ENCODE measurements at places on chromosomes 4 and X. TPM values are rescaled to one million over a fixed set of nuclear protein-coding genes. Genes with fewer than 3 reads are reported as not detected.

Gene ITM2A
- total RNA-seq: 74.3 TPM

GRCh38 chr4:182819751-182820150 is 97.4 kb downstream of the DCTD start:
- H3K27ac ChIP-seq: no peak overlapping the region
- DNase-seq: no peak
- H3K27me3 ChIP-seq: no peaks in the 10 kb centered on the region
- no peak overlapping the region for H3K4me3 ChIP-seq

- no peaks in the 10 kb centered on the region for H3K27me3 ChIP-seq
- peak overlapping the region; percentile 67 for H3K27ac ChIP-seq
- peaks cover 58% of the 10 kb centered on the region for H3K36me3 ChIP-seq
- peaks cover 74% of the 10 kb centered on the region for H3K4me1 ChIP-seq
Measured at GRCh38 chr4:6686104-6686787, 7.4 kb upstream of the S100P start.

DNA sequence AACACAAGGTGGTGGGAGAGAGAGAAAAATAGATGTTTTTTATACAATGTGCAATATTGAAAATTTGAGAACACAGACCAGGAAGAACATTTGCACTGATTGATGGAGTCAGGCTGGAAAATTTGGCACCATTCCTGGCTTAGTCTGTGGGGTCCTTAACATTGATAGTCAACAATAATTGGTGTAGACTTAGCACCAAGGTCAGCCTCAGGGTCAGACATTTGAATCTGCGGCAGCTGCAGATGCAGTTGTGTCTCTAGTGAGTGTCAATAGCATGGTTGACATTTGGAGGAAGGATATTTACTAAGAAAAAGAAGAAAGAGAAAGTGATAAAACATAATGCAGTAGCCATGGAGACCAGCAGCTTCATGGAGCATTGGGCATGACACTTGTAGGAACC is 31.5 kb upstream of the GLRA3 start:
- H3K4me1 ChIP-seq: no peaks in the 10 kb centered on the region
- DNase-seq: no peak

Gene MOSPD2
- total RNA-seq: 10.5 TPM

GRCh38 chrX:154408659-154409221 is 314 bp downstream of the DNASE1L1 start:
- peaks cover 13% of the 10 kb centered on the region for H3K4me1 ChIP-seq
- peak overlapping the region; percentile 52 for H3K27ac ChIP-seq
- H3K27me3 ChIP-seq: no peaks in the 10 kb centered on the region
- H3K36me3 ChIP-seq: peaks cover 14% of the 10 kb centered on the region

Gene BTK
- 0.23 TPM for total RNA-seq

Gene IQCM
- not detected for total RNA-seq

Gene IL21
- not detected for total RNA-seq

DNA sequence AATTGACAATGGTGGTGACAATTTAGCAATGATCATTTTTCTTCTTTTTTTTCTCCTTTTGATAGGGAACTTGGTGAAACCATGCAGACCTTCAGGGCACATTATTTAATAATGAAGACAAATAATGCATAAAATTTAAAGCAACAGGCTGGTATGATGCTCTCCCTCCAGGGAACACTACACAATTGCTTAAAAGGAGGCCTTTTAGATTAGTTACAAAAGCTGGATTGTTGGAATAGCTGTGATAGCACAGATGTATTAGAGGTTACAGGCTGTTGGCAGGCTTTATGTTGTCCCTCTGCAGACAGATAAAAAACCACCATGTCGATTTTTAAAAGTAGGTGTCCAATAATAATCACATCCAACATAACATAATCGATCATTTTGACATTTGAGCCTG is 307.0 kb downstream of the ADGRL3 start:
- H3K27me3 ChIP-seq: no peaks in the 10 kb centered on the region
- no peak for DNase-seq
- no peaks in the 10 kb centered on the region for H3K36me3 ChIP-seq
- no peaks in the 10 kb centered on the region for H3K4me1 ChIP-seq

- no peak overlapping the region for H3K27ac ChIP-seq
- no peaks in the 10 kb centered on the region for H3K4me1 ChIP-seq
- no peaks in the 10 kb centered on the region for H3K36me3 ChIP-seq
Measured at GRCh38 chr4:120694973-120695372, 227.6 kb downstream of the PRDM5 start.

GRCh38 chr4:141220271-141220670 is 424 bp upstream of the ZNF330 start:
- H3K4me1 ChIP-seq: peaks cover 40% of the 10 kb centered on the region
- no peak overlapping the region for H3K27ac ChIP-seq
- no peak for DNase-seq
- peaks cover 22% of the 10 kb centered on the region for H3K36me3 ChIP-seq
- peaks cover 6% of the 10 kb centered on the region for H3K27me3 ChIP-seq

DNA sequence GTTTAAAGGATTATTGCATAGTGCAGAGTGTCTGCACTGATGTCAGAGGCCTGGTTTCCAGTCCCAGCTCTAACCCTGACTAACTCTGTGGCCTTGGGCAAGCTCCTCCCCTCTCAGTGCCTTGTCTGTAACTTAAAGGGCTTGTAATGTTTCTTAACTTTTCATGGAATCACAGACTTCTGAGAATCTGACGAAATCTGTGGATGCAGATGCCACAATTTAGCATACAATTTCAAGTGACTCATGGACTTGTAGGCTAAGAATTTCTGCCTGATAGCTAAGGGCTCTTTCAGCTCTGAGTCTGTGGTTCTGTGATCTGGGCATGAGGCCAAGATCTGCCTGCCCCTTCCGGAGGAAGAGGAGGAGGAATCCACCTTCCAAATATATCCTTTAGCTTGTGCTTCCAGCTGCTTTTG is 236.9 kb downstream of the AR start:
- no peak overlapping the region for H3K4me3 ChIP-seq
- no peak for DNase-seq
- H3K27ac ChIP-seq: no peak overlapping the region

DNA sequence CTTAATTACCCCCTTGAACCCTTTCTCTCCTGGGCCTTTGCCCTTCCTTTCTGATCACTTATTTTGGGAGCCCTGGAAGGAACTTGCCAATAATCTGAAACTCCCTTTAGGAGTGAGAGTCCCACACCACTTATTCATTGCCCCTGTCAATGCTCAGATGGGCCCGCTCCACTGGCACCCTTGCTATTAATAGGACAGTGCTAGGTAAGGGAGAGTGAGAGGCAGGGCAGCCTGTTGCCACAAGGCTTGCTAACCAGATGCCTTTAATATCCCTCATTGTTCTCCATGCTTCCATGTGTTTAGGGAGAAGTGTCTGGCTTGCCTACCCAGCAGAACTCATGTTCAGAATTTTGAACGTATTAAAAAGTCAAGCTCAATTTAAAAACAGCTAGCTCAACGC is 1.7 kb upstream of the NHS start:
- no peak for DNase-seq
- H3K4me3 ChIP-seq: no peak overlapping the region
- H3K36me3 ChIP-seq: no peaks in the 10 kb centered on the region
- H3K27ac ChIP-seq: no peak overlapping the region

DNA sequence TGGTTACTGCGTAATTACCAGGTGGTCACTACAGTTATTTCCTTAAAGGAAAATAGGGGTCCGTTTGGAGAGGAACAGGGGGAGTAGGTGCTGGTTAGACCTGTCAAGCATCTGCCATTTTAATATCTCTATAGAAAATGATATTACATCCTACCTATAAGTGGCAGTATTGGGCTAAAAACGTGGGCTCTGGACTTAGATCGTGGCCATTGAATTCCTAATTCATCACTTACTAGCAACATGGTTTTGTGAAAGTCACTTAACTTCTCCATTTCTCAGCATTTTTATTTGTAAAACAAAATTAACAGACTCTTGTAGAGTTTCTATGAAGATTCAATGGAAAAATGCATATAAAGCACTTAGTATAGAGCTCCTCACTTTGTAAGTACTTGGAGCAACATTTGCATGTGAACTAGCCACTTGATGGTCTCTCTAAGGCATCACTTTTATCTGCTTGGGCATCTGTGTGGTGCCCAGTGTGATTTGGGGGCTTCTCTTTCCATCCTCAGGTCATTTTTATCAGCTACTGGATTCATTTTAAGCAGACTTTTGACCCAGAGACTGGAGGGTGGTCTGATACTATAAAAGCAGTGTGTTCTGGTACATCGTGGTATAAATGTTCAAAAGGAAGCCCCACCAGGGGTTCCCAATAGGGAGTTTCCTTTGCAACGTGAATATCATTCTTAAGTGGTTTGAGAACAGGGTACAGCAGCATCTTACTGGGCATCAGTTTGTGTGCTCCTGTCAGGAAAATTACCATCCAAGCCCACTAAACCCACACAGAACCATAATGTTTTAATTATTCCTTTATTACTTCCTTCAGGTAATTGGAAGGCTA is 42.7 kb upstream of the RASSF6 start:
- H3K4me1 ChIP-seq: no peaks in the 10 kb centered on the region
- H3K36me3 ChIP-seq: no peaks in the 10 kb centered on the region
- H3K27me3 ChIP-seq: peaks cover 3% of the 10 kb centered on the region
- DNase-seq: no peak
- H3K4me3 ChIP-seq: no peak overlapping the region

Gene YY2
- total RNA-seq: 1.5 TPM

- H3K4me3 ChIP-seq: no peak overlapping the region
- no peaks in the 10 kb centered on the region for H3K36me3 ChIP-seq
Measured at GRCh38 chrX:69238887-69239231, 73.6 kb upstream of the PJA1 start.

GRCh38 chr4:168248176-168248710 is 70.3 kb downstream of the DDX60 start:
- peaks cover 79% of the 10 kb centered on the region for H3K36me3 ChIP-seq
- H3K27ac ChIP-seq: no peak overlapping the region
- no peak for DNase-seq
- H3K27me3 ChIP-seq: no peaks in the 10 kb centered on the region
- no peaks in the 10 kb centered on the region for H3K4me1 ChIP-seq

DNA sequence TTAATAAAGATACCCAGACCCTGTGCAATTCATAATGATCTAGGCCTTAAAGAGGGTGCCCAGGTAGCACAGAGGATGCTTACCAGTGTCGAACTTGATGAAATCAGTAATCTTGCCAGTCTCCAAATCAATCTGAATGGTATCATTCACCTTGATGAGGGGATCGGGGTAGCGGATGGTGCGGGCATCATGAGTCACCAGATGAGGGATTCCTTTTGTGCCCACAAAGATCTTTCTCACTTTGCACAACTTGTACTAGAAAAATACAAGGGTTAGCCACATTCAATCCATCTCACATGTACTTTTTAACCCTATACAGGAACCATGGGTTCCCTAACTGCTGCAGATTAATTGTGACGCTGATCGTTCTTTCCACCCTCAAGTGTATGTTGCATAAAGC is 3.3 kb downstream of the RPS4X start:
- H3K27me3 ChIP-seq: no peaks in the 10 kb centered on the region
- H3K4me3 ChIP-seq: peak overlapping the region; percentile 83
- no peak for DNase-seq
- peaks cover 58% of the 10 kb centered on the region for H3K36me3 ChIP-seq

Gene TSPAN7
- total RNA-seq: not detected

- H3K36me3 ChIP-seq: no peaks in the 10 kb centered on the region
- no peak overlapping the region for H3K27ac ChIP-seq
- DNase-seq: no peak
- no peaks in the 10 kb centered on the region for H3K27me3 ChIP-seq
- no peaks in the 10 kb centered on the region for H3K4me1 ChIP-seq
Measured at GRCh38 chr4:63226229-63226628, 1183.0 kb downstream of the TECRL start.

DNA sequence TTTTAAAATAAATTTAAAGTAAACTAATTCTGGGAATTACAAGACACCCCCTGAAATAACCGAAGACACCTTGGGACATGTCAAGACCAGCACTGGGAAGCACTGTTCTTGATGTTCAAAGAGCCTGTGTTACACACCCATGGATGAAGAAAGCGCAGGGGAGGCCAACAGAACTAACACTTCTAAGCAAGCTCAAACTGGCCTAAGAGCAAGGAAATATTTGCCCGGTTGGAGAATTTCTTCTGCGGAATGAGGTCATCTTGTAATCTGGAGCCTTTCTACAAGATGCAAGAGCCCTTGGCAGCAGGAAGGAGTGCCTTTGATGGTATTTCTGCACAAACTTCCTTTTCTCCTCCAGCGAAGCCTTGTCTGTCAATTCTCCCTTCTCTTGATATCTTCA is 9.3 kb upstream of the EFHC2 start:
- H3K36me3 ChIP-seq: no peaks in the 10 kb centered on the region
- no peaks in the 10 kb centered on the region for H3K27me3 ChIP-seq
- H3K27ac ChIP-seq: no peak overlapping the region
- H3K4me3 ChIP-seq: no peak overlapping the region
- no peak for DNase-seq

DNA sequence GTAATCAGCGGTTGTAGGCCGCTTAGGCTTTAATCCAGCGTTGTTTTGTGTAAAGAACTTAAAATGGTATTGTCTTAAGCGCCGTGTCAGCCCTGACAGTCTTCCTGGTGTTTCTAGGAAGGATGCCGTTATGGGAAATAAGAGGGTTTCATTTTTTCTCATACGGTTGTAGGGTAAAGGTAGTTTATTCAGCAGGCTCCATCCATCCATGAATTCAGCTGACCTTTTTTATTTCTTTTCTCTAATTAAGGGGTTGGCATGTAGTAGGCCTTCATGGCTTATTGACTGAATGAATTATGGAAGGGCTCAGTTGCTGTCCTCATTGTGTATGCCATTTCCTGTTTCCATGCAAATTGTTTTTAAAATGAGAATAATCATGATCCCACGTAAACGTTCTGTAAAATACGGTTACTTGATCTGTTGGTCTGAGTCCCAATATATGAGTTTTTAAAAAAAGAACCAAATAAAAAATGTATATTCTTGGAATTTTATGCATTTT is 693 bp downstream of the OCIAD1 start:
- H3K4me3 ChIP-seq: peak overlapping the region; percentile 100
- H3K36me3 ChIP-seq: peaks cover 37% of the 10 kb centered on the region
- H3K27ac ChIP-seq: peak overlapping the region; percentile 100
- H3K27me3 ChIP-seq: no peaks in the 10 kb centered on the region
- DNase-seq: no peak
- H3K4me1 ChIP-seq: peaks cover 18% of the 10 kb centered on the region

Gene NEUROG2
- total RNA-seq: not detected

DNA sequence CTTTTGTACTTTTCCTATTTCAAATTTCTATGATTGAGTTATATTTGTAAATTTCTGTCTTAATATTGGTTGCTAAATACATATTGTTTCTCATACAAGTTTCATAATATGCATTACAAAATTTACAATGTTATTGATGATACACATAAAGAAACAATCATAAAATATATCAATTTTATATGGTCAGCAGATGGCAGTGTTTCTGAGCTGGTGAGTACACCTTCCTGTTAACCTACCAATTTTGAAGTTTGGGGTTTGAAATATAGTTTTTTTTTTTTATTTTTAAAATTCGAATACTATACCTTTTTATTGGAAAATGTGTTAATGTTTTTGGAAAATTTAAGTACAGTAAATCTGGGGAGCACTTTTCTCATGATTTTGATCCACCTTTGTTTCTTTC is 1953.1 kb upstream of the ADGRL3 start:
- no peak overlapping the region for H3K4me3 ChIP-seq
- no peaks in the 10 kb centered on the region for H3K27me3 ChIP-seq
- H3K4me1 ChIP-seq: no peaks in the 10 kb centered on the region
- DNase-seq: no peak

Gene AKAP14
- total RNA-seq: not detected
